ENCODE measurements at places on chromosomes 13 and 19.

DNA sequence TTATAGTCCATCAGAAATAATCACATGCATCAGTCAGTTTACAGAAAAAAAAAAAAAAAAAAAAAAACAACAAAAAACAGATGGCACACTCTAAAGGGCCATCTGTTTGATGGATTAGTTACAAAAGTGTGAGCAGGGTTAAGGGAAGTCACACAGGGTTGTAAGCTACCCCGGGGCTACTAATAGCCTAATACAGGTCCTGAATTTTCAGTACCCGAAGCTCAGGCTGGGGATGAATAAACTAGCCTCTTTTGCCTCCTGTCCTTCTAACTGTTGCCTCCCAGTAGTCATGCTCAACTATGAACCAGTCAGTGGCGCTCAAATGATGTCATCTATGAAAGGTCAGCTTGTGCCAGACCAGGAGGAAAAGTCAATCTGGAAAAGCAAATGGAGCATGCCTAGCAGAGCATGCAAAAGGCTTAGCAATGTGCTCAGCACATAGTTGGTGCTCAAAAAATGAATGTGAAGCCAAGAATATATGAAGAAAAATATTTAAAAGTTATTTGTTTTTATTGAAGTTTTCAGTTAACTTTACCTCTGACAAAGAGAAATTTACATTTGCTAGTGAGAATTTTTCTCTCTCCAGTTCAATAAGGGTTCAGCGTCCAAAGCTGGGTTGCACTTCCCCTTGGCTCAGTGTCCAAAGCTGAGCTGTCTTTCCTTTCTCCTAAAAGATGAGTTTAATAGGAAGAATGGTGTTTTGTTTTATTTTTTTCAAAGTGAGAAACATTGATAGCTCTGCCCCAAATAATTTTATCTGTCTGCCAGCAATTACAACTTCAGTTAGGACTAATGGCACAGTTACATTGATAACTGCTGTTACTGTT lies 30.8 kb upstream of the LRCH1 start:
- no peak for DNase-seq

- DNase-seq = no peak
Observed at GRCh38 chr13:91574766-91575165, 176.3 kb downstream of the GPC5 start.

DNA sequence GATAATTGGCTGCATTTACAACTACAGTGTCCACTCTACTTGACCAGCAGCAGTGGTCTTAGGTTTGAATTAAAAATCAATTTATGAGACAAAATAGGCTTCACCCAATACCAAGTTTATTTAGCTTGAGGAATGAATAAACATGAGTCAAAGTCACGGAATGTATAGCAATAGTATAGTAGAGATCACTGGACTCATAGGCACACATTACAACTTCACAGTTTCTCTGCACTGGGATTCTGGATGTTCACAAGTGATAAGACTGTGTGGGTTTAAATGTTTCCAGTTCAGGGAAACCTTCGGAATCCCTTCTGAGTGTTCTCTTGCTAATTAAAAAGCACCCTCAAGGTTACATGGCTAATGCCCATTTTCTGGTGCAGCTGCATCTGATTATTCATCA lies 1064.9 kb downstream of the SLITRK5 start:
- DNase-seq = no peak

DNA sequence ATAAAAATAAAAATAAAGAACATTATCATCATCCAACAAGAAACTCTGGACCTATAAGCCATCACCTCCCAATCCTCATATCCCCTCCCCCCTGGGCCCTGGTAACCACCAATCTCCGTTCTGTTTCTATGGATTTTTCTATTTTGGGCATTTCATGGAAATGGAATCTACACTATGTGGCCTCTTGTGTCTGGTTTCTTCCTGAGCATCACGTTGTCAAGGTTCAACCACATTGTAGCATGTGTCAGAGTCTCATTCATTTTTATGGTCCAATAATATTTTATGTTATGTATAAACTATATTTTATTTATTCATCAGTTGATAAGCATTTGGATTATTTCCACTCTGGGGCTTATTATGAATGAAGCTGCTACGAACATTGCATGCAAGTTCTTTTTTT lies 26.9 kb downstream of the SULT2B1 start:
- no peak for DNase-seq

DNA sequence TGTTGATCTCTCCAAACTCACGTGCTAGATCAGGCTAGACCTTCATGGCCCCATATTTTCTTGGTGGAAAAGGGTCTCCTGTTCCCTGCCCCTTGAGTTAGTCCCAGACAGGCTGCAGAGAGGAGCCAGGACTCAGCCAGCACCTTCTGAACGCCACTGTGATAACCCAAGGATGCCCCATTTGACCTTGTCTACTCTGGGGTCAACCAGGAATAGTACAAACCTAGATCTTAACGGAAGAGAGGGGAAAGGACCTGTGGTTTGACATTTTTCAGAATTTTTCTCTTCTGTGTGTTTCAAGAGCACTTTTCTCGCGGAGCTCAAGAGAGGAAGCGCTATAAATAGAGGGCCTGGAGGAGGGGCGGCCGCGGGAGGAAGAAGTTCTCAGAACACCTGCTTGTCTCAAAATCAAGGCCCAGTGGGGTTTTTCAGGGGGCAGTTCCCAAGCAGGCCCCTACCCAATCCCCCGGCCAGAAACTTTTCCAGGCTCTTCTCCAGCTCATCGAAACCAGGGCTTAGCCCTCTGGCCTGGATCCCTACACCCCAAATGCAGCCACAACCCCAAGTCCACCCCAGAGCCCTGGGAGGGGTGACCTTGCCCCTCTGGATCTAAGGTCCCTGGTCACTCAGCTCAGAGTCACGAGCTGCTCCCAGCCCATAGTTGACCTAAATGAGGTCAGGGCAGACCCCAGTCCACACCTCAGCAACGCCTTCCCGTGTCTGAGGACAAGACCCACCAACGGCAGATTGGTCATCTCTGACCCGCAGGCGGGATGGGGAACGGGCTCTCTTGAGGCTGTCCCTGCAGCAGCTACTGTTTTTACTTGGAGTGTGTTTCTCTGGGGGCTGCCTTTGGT lies 75.6 kb upstream of the TM9SF2 start:
- no peak for DNase-seq

DNA sequence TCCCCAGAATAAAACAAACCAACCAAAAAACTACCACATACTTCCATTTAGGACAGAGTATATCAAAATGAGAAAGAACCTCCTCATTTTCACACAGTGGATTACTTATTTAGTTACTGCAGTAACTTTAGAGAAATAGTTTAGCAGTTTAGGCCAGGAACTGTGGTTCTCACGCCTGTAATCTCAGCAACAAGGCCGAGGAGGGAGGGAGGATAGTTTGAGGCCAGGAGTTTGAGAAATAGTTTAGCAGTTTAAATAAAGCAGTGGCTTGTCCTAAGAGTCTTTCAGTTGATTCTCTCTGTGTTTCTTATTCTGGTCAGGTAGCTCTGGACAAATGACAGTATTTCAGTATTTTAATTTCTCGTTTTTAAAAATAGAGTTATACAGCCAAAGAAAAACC lies 9.4 kb downstream of the HMGB1 start:
- DNase-seq = no peak

- DNase-seq = no peak
Observed at GRCh38 chr19:44666852-44667556, 4.3 kb upstream of the CEACAM19 start.

All from dorsolateral prefrontal cortex (tissue), 122 donors.